ENCODE measurements at places on chromosomes 2 and 18.

- DNase-seq = no peak
Observed at GRCh38 chr2:190311893-190312634, 7.6 kb downstream of the HIBCH start.

DNA sequence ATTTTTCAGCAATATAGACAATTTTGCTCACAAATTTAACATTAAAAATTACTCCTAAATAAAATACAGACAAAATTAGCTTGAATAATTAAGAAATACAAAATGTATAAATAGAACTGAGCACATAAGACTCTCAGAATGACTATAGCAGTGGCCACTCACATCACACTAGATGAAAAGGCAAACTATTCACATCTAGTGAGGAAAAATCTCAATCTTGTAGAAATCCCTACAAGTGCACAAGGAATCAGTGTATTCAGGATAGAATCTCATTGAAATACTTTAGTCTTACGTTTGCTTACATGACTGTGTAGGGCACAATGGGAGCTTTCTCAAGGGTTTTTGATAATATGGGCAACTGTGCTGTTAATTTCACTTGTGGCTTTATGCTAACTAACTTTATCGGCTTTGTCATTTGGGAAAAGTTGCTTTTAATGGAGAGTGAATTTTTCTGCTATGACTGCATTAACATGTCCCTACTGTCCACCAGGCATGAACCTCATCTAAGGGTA, 678.9 kb upstream of the LRRTM4 start:
- no peak for DNase-seq

GRCh38 chr2:51103205-51103604, 71.3 kb upstream of the NRXN1 start:
- DNase-seq = no peak

- DNase-seq = peak; percentile 26
Observed at GRCh38 chr18:79982736-79983135, 5.6 kb downstream of the TXNL4A start.

DNA sequence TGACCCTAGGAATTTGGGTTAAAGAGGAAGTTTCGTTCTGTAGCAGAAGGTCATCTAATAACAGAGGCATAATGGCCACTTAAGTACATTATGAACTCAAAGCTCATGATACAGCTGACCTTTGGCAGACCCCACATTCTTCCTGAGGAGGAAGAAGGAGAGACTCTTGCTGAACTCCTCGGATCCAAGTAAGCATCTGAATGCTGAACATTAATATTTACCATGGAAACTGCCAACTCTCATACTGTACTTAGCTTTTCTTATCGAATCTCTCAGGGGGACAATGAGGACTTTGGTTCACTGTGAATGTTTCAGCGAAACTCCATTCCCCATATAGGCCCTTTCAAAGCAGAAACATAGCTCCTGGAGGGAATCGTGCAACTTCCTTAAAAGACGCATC, 781.4 kb upstream of the GYPC start:
- no peak for DNase-seq

GRCh38 chr2:189181706-189182105, 2.1 kb upstream of the COL5A2 start:
- no peak for DNase-seq

GRCh38 chr2:203670939-203671338, 35.5 kb upstream of the CD28 start:
- no peak for DNase-seq

GRCh38 chr18:59469463-59470180, 110.6 kb upstream of the LMAN1 start:
- DNase-seq = no peak

DNA sequence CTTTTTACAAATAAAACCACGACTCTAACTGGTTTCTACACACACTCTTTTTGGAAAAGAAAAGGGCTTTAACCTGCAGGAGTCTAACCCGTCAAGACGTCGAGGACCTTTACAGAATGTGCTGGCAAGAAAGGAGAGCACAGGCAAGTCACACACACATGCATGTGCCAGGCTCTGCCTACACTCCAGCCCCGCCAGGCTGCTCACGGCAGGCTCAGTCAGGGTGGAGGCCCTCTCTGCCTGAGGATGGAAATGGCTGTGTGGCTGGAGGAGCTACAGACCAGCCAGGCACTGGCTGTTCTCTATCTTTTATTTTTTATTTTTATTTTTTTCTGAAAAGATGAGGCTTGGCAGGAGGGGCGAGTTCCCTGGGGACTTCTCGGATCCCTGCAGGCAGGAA, 10.2 kb downstream of the SIX3 start:
- DNase-seq = no peak

- DNase-seq = no peak
Observed at GRCh38 chr2:176755537-176756135, 457.0 kb upstream of the HNRNPA3 start.

- no peak for DNase-seq
Observed at GRCh38 chr2:16330012-16330411, 335.6 kb downstream of the CYRIA start.

- peak; percentile 80 for DNase-seq
Observed at GRCh38 chr18:69617888-69618287, 217.2 kb downstream of the DOK6 start.

GRCh38 chr2:168671932-168672331, 130.5 kb upstream of the NOSTRIN start:
- no peak for DNase-seq

DNA sequence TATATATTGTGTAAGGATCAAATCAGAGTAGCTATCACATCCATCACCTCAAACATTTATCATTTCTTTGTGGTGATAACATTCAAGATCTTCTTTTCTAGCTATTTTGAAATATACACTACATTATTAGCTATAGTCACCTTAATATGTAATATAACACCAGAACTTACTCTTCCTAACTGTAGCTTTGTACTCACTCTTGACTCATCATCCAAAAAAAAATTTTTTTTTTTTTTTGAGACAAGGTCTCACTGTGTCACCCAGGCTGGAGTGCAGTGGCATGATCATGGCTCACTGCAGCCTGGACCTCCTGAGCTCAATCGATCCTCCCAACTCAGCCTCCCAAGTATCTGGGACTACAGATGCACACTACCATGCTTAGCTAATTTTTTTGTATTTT, 153.3 kb downstream of the EML6 start:
- no peak for DNase-seq

- DNase-seq = no peak
Observed at GRCh38 chr18:70671889-70672565, 383.2 kb downstream of the SOCS6 start.

DNA sequence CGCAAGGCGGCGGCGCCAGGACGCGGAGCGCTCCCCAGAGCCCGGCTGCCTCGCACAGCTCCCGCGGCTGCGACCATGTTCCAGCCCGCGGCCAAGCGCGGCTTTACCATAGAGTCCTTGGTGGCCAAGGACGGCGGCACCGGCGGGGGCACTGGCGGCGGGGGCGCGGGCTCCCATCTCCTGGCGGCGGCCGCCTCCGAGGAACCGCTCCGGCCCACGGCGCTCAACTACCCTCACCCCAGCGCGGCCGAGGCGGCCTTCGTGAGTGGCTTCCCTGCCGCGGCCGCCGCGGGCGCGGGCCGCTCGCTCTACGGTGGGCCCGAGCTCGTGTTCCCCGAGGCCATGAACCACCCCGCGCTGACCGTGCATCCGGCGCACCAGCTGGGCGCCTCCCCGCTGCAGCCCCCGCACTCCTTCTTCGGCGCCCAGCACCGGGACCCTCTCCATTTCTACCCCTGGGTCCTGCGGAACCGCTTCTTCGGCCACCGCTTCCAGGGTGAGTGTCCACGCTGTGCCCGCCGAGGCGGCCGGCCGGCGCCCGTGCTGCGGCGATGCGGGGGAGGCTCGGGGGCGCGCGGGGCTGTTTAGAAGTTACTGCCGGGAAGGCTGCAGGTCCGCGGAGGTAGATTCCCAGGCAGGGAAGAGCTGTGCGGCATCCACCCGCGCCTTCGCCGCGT, 696 bp downstream of the EMX1 start:
- DNase-seq = peak; percentile 30

DNA sequence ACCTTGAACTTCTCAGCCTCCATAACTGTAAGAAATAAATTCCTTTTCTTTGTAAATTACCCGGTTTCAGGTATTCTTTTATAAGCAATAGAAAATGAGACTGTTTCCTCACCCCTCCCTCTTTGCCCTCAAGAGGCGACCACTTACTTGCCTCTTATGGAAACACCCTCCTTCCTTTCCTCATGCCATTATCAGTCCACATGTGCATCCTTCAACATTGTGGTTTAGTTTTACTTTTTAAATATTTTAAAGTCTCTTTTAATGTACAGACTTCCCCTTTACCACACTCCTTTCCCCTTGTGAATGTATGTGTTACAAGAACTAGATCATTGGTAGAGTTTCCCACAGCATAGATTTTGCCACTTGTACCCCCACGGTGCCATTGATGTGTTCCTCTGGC, 202.4 kb upstream of the SIX2 start:
- no peak for DNase-seq

- no peak for DNase-seq
Observed at GRCh38 chr2:150478200-150478974, 9.1 kb downstream of the RND3 start.

GRCh38 chr2:84293791-84294380, 165.2 kb downstream of the SUCLG1 start:
- DNase-seq = no peak

- no peak for DNase-seq
Observed at GRCh38 chr2:203261326-203262159, 22.7 kb downstream of the CYP20A1 start.

GRCh38 chr2:226802573-226802972, 3.0 kb upstream of the IRS1 start:
- peak; percentile 60 for DNase-seq

- DNase-seq = no peak
Observed at GRCh38 chr2:131145040-131145439, 39.9 kb downstream of the PLEKHB2 start.

DNA sequence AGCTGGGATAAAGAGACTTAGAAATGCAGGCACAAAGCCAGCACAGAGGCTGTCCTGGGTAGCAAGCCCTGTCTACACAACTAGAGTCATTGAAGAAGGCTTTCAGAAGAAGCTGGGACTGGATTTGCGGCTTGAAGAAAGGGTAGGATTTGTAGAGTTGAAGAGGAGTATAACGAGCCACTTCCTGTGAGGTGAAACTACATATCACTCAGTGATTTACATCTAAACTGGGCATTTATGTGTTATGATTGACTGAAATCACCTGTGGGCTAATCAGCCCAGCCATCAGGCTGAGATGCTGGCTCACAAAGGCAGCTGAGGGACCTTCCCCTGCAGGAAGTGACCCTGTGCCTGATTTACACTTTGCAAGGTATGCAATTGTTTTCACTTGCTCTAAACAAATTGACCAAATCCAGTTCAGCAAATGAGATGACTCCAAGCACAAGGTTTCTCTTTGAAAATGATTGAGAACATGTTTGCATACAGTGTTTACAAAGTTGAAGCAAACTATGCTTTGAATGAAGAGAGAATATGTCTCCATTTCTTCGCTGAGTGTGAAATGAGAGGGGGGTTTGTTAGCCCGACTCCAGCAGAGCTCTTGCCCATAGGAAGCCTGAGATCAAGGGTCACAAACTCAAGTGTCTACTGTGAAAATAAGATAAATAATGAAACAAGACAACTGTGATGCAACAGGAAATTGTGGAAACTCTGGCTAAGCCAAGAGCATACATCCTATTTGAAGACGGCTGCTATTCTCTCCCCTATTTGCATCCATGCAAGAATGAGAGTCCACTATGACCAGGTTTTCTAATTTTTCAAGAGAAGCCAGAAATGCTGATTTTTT, 69.3 kb upstream of the HK2 start:
- no peak for DNase-seq

- DNase-seq = no peak
Observed at GRCh38 chr2:26095758-26096157, 61.9 kb downstream of the RAB10 start.

GRCh38 chr2:225052703-225053102, 10.4 kb upstream of the DOCK10 start:
- DNase-seq = peak; percentile 5

- no peak for DNase-seq
Observed at GRCh38 chr2:88067598-88067997, at the start of gene SMYD1. Gene SMYD1, plus strand, starts transcription at chr2:88067825. Its CDS starts 40 bp downstream, at chr2:88067865.

GRCh38 chr2:128324008-128324896, 5.6 kb upstream of the HS6ST1 start:
- DNase-seq = no peak

GRCh38 chr2:32558492-32558891, 69.4 kb upstream of the TTC27 start:
- DNase-seq = no peak

GRCh38 chr2:204050681-204051080, 114.1 kb downstream of the ICOS start:
- no peak for DNase-seq

- no peak for DNase-seq
Observed at GRCh38 chr2:77566582-77566981, 44.4 kb upstream of the LRRTM4 start.

DNA sequence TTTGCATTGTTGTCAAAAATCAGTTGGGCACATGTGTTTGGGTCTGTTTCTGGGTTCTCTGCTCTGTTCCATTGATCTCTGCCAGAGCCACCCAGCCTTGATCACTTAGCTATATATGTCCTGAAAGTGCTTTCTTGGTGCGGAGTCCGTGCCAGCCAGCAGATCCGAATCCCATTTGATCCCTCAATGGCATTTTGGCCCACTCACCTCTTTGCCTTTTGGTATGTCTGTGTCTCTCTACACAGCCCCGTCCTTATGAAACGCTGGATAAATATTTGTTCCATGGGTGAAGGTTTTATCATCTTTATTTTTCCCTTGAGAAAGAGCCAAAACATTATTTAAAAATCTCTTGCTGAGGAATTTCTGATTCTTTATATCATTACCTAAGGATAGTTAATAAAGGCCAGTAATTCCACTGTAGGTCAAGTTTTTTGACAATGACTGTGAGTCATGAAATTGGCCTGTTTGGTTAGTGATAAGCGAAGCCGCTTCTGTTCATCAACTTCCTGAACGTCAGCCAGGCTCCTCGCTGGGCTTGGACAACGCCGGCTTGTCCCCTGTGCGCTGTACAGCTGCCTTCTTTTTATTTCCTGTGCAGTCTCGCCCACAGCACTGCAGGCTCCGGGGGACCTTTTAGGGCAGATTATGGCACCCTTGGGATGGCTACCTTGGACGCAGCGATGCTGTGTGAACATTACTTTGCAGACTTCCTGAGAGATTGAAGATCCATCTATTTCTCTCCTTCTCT, 24.9 kb downstream of the MTCL1 start:
- DNase-seq = no peak

- no peak for DNase-seq
Observed at GRCh38 chr2:229339618-229340017, 68.5 kb upstream of the PID1 start.

Measured in RPMI8226 (cell line).